NB4 (cell line): ENCODE measurements at places on chromosomes 4 and X.

GRCh38 chr4:185576962-185577950 lies 41.9 kb upstream of the PDLIM3 start:
- no peak for DNase-seq

DNA sequence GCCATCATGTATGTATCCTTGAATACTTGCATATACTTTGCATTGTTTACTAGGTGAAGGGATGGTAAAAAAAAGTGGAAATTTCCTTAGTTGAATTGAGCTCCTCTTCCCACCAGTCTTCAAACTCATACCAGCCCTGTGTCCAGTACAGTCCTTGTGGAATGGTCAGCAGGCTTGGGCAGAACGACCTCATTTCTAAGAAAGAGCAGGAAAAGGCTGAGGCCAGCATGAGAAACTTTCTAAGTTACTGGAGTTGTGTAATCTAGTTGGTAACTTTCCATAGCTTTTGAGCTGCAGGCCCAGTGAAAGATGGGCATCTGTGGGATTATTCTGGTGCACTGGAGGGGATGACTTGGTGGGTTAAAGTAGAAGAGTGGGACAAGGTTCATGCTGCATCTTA lies 87.6 kb downstream of the DCUN1D4 start:
- DNase-seq: no peak

- DNase-seq: no peak
These were observed 257.6 kb upstream of the CXXC4 start for GRCh38 chr4:104752337-104752736.

DNA sequence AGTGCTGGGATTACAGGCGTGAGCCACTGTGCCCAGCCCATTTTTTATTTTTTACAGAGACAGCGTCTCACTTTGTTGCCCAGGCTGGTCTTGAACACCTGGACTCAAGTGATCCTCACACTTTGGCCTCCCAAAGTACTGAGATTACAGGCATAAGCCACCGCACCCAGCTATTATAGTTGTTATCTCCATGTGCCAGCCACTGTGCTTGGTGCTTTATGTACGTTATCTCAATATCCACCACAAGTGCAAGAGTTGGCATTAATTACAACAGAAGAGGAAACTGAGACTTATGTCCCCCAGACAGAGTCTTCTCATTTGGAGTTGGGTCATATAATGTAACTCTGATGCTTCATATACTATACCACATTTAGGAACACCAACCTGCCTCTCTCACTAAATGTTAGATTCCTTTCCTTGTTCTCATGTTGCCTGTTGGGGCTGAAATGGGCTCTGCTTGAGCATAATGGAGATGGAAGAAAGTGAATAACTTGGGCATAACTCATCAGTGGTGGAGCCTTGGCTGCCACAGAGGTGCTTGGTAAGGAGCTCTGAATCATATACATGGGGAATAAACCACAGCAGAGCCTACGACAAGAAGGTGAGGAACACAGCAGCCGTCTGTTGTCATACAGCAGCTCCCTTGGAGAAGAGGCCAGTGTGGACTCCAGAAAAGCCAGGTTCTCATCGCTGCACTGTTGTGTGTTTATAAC lies 84.3 kb downstream of the SPRY1 start:
- no peak for DNase-seq

- no peak for DNase-seq
These were observed 14.7 kb downstream of the ZCCHC13 start for GRCh38 chrX:74318672-74319071.

- DNase-seq: no peak
These were observed 29.4 kb downstream of the TBC1D19 start for GRCh38 chr4:26613237-26613636.

DNA sequence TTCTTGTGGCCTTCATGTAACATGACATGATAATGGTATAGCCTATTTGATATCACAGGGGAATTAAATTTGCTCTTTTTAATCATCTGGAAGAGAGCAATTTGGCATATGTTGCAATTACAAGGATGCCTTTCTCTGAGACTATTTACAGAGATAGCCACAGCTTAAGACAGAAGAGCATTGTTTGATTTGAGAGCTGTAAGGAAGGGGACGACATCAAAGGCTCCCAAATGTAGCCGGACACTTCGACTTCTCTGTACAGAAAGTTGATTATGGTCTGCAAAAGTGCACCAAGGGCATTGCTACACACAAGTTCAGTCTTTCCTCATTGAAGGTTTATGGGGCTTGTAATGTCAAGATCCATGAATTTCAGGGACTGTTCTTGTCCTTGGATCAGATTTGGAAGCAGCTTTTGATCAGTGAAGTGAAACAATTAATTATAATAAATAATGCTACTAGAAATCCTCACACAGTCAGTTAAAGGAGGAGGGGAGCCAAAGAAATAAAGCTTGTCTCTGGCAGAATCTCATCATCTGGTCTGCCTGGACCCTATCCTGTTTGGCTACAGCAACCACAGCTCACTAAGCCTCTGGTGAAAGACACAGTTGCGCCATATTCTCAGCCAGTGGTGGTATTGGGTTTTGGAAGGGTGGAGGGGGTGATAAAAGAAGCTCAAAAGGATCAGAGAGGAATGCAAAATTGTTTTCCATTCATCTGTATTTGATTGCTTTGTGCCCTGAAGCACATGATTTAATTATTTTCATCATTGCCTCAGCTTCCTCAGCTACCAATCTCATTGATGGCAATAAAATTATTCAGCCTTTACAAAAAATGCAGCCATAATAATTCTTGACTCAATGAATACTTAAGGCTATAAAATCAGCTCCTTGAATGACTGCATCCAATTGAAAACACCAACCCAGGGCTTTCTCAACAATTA lies 654.3 kb upstream of the LCORL start:
- peak; percentile 7 for DNase-seq

DNA sequence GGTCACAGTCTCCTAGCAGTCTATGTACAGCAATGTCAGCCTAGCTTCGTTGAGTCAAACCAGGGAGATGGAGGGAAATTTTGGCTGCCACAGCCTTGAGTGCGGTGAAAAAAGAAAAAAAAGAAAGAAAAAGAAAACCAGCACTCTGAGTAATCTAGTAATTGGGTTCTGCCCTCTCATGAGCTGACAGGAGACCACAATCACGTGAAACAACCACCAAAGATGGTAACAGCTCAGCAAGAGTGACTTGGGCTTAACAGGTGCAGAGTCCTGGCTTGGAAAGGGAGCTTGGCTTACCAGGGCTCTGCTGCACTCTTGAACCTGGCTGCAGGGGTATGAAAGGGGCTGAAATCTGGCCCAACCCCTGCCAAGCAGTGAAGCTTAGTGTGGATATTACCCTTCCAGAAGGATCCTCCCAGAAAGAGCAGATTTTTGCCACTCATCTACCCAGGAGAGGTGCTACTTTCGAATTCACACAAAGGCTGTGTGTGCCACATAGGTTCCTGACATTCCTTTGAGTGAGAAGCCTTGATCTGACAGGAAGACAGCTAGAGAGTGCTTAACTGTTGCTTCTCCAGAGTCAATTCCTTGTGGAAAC lies 350.3 kb downstream of the PTTG2 start:
- no peak for DNase-seq

GRCh38 chr4:1171311-1172227 lies 814 bp downstream of the SPON2 start:
- no peak for DNase-seq

DNA sequence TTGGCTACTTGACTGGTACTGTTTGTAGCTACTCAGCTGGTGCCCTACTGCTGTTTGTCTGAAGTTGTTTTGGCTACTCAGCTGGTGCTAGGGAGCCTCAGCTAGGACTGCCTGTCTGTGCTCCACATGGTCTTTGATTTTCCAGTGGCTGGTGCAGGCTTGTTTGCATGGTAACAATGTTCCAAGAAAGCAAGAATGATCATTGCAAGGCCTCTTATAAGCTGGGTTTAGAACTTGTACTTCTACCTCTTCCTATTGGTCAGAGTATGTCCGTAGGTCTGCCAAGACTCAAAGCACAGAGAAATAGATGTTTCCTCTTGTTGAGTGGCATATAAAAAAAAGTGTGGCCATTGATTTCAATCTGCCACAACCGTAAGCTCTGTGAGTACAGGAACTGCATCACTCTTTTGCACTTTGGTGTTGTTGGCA lies 17.6 kb downstream of the NFKB1 start:
- no peak for DNase-seq

DNA sequence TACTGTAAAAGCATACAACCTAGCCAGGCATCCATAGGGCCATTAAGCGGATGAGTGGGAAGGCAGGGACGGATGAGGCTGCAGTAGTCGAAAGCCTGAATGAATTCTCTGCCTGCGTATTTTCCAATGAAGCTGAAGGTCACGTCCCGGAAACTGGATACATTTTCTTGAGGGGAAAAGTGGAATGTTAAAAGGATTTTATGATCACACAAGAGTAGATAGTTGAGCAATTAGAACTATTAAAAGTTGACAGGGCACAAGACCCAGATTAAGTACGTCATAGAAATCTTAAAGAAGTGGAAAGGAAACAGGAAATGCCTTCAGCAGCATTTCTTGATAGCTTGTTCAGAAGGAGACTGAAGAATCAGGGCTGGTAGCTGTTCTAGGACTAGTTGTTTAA lies 98.3 kb upstream of the CXXC4 start:
- no peak for DNase-seq

- no peak for DNase-seq
These were observed 23.7 kb downstream of the RP2 start for GRCh38 chrX:46860557-46860956.

DNA sequence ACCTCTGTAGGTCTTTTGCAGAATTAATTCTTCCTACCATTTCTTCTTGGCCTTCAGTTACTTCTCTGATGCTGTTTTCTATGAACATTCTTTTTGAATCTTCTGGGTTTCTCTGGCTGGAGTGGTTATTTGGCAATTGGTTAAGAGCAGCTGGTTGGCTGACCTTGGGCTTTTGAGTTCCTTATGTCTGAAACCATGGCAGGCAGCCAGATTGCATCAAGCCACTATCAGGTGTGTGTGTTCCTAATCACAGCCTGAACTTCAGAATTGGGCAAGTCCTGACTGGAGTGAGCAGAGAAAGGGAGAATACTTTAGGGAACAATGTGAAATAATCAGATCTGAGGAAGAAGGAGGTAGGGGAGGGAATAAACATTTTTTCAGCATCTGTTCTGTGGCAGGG lies 90.2 kb downstream of the ARHGAP10 start:
- no peak for DNase-seq

DNA sequence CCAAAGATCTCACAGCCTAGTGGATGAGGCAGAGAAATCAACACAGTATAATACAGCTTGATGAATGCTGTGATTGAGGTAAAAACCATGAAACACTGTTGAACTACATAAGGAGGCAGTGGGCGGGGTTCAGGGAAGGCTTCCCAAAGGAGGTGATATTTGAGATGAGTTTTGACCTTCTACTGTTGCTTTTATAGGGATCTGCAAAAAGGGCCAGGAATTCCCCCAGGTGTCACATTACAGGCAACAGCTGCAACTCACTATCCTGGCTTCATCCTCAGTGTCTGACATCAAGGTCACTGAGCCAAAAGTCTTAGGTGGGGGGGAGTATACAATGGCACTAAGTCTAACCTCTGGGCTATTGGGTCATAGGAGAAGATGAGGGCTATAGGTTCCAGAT lies 185.7 kb upstream of the NRK start:
- DNase-seq: no peak

DNA sequence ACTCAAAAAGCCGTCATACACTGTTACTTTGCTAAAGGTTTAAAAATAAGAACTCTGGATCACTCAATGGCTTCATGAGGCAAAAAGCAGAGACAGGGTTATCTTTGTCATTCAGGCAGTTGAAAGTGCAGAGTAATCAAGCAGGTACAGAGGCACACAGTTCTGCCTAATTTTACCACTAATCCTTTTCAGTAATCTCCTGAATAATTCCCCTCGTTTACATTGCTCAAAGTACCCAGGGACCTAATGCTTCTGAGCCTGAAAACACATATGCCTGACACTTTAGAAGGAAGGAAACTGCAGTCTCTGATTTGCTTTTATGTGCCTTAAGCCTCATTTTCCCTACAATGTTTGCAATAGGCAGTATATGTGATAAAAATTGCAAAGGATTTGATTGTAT lies 71.4 kb upstream of the TRAM1L1 start:
- no peak for DNase-seq

GRCh38 chrX:51435101-51435500 lies 61.3 kb downstream of the NUDT11 start:
- DNase-seq: no peak

DNA sequence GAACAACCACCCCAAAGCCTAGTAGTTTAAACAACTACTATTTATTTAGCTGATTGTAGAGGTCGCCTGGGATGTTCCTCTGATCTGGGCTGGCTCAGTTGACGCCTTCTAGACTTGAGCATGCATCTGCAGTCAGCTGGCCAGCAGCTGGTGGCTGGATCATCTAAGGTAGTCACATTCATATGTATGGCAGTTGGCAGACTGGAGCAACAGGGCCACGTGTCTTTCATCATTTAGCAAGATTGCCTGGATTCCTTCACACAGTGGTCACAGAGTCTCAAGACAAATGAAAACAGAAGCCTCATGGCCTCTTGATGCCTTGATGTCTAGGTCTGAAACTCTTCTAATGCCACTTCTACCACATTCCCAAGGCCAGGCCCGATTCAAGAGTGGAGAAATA lies 220.6 kb upstream of the S100G start:
- no peak for DNase-seq

GRCh38 chrX:130139474-130140201 lies 26.0 kb downstream of the AIFM1 start:
- DNase-seq: no peak

DNA sequence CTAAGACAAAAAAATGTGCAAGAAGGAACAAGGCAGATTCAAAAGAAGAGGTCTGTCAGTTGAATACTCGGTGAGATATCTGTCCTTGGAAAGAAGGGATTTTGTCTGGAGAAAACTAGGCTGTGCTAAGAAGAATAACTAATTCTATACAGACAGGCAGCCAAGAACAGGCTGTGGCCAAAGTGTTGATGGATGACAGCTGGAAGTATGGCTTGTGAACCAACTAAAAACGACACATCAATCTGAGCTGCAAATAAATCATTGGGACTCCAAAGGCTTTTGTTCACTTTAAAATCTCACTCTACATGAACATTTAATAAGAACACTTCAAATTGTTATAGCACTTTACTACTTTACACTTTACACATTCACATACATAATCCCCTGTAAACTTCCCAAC lies 70.5 kb upstream of the IGSF1 start:
- DNase-seq: no peak

GRCh38 chr4:144580430-144580829 lies 65.5 kb upstream of the HHIP start:
- DNase-seq: no peak

GRCh38 chr4:5706486-5707290 lies 1.7 kb downstream of the EVC2 start:
- DNase-seq: peak; percentile 29

DNA sequence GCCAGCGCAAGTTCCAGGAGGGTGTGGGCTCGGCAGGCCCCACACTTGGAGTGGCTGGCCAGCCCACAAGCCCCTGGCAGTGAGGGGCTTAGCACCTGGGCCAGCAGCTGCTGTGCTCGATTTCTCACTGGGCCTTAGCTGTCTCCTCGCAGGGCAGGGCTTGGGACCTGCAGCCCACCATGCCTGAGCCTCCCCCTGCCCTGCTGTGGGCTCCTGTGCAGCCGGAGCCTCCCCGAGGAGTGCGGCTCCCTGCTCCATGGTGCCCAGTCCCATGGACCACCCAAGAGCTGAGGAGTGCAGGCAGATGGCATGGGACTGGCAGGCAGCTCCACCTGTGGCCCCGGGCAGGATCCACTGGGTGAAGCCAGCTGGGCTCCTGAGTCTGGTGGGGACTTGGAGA lies 139.2 kb upstream of the CXCL13 start:
- DNase-seq: no peak

- no peak for DNase-seq
These were observed 119.4 kb downstream of the LUZP4 start for GRCh38 chrX:115408771-115409400.

- no peak for DNase-seq
These were observed 32.3 kb downstream of the CC2D2A start for GRCh38 chr4:15501941-15502340.

GRCh38 chr4:57119054-57119651 lies 9.0 kb upstream of the IGFBP7 start:
- DNase-seq: no peak
